ENCODE measurements at places on chromosomes 3 and 15.

DNA sequence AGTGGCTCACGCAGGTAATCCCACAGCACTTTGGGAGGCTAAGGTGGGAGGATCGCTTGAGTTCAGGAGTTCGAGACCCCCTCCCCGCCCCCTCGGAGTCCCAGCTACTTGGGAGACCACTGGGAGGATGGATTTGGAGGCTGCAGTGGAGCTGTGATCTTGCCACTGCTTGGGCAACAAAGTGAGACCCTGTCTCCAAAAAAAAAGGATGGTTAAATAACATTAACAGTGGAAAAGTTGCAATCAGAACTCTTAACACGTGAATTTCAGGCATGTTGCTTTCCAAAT lies 1.4 kb upstream of the TMEM87A start:
- DNase-seq = no peak

DNA sequence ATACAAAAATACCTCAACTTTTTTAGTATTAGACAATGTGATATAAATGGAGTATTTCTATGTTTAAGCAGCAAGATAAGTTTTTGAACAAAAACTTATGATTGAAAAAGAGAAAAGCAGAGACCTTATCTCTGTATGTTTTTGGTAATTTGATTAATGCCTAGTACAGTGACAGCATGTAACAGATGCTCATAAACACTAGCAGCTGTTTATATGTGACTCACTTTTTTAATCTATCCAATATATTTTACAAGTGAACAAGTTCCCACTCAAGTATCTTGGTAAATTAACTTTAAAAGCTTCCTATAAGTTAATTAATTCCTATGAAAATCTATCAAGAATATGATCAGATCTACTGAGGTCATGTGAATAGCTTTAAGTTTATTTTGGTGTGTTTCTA lies 55.1 kb downstream of the NGLY1 start:
- DNase-seq = no peak

GRCh38 chr15:30954674-30955073 lies 36.8 kb downstream of the MTMR10 start:
- no peak for DNase-seq

- no peak for DNase-seq
Measured at GRCh38 chr3:171811913-171812335, 1.6 kb upstream of the PLD1 start.

- no peak for DNase-seq
Measured at GRCh38 chr3:188855675-188856074, 316.1 kb upstream of the TPRG1 start.

- no peak for DNase-seq
Measured at GRCh38 chr15:99412626-99413025, 153.2 kb upstream of the MEF2A start.

GRCh38 chr15:48802867-48803266 lies 8.0 kb downstream of the CEP152 start:
- no peak for DNase-seq

- no peak for DNase-seq
Measured at GRCh38 chr15:41730543-41730942, 43.7 kb upstream of the MAPKBP1 start.

DNA sequence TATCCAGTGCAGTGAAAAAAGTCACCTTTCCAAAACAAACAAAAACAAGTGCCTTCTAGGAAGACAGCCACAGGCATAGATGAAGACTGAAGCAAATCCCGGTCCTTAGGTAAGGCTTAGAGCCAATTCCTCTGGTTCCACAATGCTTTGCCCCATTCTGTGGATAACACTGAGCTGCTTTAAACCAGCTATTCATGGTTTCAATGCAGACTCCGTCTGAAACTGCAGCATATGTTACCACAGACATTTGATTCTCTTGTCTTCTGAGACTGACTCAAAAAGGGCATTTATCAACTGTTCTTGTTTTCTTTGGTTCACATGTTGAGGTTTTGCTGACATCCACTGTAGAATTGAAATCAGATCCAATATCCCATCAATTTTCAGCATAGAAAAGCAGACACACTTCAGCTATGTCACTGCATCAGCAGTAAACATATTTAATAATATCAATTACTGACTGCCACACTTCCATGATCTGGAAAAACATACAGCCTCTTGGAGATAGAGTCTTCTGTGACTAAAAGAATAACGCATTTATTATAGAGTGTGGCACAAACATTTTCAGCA lies 659.3 kb downstream of the ROBO2 start:
- no peak for DNase-seq

DNA sequence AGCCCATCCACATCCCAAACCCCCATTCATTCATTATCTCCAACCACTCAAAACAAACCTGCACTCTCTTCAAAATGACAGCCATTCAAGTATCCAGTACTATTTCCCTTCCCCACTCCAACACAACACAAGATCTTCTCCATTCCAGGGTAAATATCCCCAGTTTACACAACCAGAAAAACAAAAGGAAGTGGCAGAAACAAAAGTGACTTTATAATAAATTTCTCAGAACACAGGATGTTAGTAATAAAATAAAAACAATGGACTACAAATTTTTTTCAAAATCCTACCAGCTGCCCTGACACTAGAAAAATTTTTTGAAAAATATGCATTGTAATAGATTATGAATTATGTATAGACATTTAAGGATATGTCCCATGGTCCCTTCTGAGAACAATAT lies 14.2 kb downstream of the CPA3 start:
- DNase-seq = no peak

DNA sequence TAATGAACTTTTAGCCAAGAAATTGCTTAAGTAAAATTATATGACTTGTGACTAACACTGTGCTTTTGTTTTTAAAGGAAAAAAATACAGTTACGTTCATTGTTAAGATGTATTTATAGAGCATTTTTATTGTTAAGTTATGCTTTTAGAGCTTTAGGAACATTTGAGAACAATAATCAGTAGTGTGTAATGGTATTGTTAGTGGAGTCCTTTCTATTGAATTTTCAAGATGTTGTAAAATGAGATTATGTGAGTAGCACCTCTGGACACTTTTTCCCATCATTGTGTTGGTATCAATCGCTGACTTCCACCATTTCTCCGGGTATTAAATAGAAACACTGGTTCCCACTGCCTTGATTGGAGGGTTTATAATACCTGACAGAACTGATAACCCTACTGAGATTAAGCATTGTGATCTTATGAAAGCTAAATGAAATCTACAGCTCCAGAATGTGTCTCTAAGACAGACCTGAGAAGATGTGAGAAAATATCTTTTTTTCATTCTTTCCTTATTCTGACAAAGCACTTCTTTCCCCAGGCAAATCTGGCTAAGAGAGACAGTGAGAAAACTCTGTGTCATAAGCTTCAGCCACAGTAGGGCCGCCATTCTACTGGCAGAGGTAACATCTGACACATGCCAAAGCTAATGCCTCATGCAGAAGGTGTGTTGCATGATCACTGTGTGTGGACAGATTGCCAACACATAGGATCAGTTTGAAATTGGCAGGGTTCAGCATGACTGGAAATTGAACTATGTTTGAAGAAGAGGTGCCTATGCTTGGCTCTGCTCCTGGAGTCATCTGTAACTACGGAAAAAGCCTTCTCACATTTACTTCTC lies 610.8 kb downstream of the MECOM start:
- DNase-seq = no peak

DNA sequence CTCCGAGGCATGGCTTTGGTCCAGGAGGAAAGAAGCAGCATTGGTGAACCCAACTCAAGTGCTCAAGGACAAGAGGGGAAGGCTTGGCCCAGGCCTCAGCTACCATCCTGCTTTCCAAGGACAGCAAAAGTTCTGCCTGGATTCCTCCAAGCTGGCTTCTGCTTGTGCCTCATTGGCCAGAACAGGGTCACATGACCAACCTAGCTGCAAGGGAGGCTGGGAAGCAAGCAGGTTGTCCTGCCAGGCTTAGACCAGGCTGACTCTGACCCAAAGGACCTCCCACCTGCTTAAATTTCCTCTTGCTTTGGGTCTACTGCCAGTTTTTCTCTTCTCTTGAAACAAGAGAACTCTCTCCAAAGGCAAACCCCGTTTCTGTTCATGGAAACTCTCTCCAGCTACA lies 70.7 kb downstream of the RPN1 start:
- DNase-seq = no peak

- no peak for DNase-seq
Measured at GRCh38 chr3:187873843-187874242, 128.6 kb upstream of the BCL6 start.

DNA sequence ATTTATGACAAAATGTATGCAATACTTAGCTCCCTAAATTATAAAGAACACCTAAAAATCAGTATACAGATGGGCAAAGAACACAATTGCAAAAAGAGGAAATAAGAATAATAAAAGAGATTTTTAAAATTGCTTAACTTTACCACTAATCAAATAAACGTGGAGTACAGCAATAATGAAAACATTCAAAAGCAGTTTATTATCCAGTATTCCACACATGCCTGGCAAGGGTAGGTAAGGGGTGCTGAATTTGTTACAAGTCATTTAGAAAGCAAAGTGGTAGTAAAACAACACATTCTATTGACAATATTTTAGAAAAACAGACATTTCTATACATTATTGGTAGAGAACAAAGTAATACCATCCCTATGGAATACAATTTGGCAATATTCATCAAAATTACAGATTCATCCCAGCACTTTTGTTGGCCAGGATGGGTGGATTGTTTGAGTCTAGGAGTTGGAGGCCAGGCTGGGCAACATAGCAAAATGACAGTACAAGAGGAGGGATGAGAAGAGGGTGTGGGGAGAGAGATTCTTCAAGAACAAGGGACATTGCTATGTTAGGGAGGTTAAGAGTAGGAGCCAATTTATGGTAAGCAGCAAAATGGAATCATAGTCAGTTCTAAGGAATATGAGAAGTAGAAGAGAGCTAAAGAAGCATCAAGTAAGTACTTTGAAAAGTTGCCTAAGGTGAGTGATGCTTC lies 3.7 kb upstream of the ACKR4 start:
- DNase-seq = no peak

DNA sequence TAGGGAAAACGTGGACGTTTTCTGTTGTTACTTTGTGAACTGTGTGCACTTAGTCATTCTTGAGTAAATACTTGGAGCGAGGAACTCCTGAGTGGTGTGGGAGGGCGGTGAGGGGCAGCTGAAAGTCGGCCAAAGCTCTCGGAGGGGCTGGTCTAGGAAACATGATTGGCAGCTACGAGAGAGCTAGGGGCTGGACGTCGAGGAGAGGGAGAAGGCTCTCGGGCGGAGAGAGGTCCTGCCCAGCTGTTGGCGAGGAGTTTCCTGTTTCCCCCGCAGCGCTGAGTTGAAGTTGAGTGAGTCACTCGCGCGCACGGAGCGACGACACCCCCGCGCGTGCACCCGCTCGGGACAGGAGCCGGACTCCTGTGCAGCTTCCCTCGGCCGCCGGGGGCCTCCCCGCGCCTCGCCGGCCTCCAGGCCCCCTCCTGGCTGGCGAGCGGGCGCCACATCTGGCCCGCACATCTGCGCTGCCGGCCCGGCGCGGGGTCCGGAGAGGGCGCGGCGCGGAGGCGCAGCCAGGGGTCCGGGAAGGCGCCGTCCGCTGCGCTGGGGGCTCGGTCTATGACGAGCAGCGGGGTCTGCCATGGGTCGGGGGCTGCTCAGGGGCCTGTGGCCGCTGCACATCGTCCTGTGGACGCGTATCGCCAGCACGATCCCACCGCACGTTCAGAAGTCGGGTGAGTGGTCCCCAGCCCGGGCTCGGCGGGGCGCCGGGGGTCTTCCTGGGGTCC lies at the start of gene TGFBR2:
TSS of gene TGFBR2 (plus strand) at position 301 of the 731 bp plus-strand sequence. CDS start at position 584, 283 bp downstream.
- peak; percentile 78 for DNase-seq

DNA sequence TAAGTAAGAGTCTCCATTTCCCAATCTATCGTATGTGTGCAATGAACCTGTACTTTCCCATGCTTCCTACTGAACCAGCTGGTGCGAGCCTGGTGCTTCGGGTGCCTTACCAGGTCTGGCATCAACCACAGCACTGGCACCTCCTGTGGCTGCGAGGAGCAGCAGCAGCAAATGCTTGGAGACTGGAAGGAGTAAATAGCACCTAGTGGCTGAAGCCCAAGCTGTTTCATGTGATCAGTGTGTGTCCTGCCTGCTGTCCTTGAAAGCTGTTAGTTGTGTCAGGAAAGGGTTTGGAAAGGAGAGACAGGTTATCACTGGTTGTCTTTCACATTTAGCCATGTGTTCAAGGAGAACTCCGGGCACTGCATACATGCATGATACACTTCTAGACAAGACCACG lies 31.8 kb downstream of the PCOLCE2 start:
- no peak for DNase-seq

DNA sequence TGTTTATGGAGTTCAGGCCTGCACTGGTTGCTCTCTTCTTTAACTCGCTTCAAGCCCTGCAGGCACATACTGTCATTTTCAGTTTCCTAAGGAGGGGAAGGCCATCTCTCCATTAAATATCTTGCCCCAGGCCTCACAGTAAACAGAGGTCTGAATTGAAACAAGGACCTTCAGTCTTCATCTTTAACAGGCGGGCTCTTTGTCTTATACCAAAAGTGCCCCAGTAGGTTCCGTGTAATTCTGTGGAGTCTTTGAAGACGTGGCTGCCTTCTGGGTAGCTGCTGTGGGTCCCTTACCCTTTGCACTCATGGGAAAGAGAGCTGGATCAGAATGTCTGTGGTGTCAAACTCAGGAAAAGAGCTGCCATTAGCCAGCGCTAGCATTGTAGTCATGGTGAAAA lies 161.2 kb downstream of the APBA2 start:
- DNase-seq = no peak

- DNase-seq = no peak
Measured at GRCh38 chr3:23810343-23811184, 4.8 kb downstream of the UBE2E1 start.

DNA sequence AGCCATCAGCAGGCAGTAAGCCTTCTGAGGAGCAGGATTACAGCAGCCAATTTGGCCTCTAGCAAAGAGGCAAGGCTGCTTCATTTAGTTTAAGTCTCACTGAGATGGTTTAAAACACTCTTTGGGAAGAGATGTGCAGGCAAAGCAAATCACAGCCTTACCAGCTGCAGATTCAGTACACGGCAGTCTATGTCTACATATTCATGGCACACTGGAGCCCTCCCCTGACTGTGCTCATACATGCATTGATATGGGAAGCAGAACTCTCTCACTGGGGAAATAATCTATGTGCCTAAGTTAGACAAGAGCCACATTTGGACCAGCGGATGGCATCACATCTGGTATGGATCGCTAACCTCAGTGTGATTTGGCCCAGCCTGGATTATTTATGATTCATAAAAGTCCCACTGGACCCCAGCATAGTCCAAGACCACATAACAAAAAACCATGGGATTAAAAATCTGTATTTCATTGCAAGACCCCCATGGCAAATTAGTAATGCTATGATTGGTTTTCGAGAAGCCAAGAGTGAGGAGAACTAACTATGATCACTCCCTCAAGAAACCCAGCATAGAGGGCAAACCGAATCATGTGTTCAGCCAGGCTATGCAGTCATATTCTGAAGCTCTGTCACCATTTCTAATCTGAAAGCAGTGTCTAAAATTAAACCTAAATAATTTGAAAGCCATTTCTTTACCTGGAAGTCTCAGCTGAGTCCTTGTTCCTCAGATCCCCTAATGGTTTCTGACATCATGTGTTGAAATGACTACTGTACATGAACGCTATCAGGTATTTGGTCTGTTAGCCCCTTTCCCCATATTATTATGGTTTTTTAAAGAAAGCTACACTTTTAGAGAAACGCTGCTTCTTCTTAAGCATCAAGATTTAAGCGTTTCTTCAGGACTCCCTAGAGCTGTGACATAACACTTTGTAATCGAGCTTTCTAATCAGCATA lies 1.2 kb downstream of the PRICKLE2 start:
- no peak for DNase-seq

- DNase-seq = no peak
Measured at GRCh38 chr15:67240235-67241131, 14.0 kb downstream of the AAGAB start.
